Naive thymus-derived CD8-positive, alpha-beta T cell (primary cell): ENCODE measurements at places on chromosomes 7 and 10. TPM values are rescaled to one million over a fixed set of nuclear protein-coding genes. Genes with fewer than 3 reads are reported as not detected.

Gene BET1
- total RNA-seq: 31.3 TPM

Gene TAS2R41
- 0.55 TPM for total RNA-seq

Gene MSS51
- total RNA-seq: 6.2 TPM

Gene WDR86
- 0.85 TPM for total RNA-seq

Gene VENTX
- not detected for total RNA-seq

Gene AQP1
- total RNA-seq: 0.33 TPM

Gene OR6B1
- total RNA-seq: not detected

Gene SLC35B4
- 16.8 TPM for total RNA-seq

Gene UCMA
- total RNA-seq: not detected

Gene NPC1L1
- 0.13 TPM for total RNA-seq

Gene NUDT1
- total RNA-seq: 18.5 TPM

Gene NME8
- not detected for total RNA-seq

Gene GRM8
- not detected for total RNA-seq

Gene LRIT1
- not detected for total RNA-seq

Gene SFRP5
- total RNA-seq: 14.4 TPM

Gene CYP2W1
- total RNA-seq: not detected

Gene ZNF117
- total RNA-seq: 5.6 TPM

Gene HMX3
- not detected for total RNA-seq
